ENCODE measurements at places on chromosomes 5 and 9.
A peak's percentile ranks its signal among the peaks of the same experiment; 100 is the strongest.

DNA sequence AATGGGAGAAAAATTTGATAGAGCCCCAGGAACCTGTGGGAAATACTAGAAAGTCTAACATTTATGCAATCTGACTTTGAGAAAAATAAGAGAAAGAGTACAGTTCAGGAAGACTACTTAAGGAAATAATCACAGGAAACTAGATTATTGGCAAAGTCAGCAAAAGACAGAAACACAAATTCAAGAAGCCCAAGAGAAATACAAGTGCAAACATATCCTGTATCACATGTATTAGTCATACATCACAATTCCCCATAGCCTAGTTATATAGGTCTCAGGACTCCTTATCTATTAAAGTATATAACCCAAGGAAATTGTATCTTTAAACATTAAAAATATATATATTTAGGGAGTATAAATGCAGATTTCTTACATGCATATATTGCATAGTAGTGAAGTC lies 100.8 kb downstream of the HOMER1 start:
- no peak for DNase-seq

- DNase-seq = no peak
These were observed 320.6 kb upstream of the MEF2C start for GRCh38 chr5:89203611-89204010.

DNA sequence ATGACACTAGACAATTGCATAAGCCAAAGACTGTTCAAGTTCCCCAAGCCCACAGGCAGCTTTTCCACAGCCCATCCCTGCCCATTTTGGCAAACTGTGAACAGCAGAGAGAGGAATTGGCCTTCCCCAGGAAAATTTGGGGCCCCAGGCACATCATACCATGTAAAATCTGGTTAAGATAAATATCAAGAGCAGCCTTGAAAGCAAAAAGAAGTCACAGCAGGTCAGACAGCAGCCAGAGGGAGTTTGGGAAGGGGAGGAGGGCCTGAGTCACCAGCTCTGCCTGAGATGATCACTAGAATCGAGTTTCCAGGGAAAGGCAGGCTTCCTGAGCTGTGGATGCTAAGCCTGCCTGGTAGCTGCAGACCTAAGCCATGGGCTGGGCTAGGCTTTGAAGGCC lies 179.2 kb downstream of the RFK start:
- no peak for DNase-seq

DNA sequence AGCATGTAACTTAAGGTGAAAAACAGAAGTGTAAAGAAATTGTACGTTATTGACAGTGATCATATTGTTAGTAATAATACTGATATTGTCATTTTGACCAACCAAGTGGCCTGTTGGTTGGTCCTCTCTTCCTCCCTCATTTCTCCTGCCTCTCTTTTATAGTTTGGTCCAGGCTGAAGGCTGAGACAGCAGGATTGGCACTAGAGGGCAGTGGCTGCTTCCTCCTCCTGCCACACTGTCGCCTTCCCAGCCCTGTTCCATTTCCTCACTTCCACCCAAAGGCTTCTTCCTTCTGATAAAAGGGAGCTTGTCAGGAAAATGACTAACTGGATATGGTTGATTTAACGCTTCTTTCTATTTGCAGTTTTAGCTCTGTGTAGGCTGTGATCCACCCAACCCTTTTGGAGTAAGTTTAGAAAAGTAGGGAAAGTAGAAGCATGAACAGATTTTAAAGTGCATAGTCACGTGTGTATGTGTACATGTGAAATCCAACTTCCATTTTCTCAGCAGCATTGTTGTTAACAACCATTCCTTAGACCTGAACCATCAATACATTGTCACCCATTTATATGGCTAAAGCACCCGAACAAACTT lies 35.6 kb downstream of the PTCD2 start:
- DNase-seq = peak; percentile 7

GRCh38 chr5:1752881-1753280 lies 46.8 kb downstream of the MRPL36 start:
- no peak for DNase-seq

DNA sequence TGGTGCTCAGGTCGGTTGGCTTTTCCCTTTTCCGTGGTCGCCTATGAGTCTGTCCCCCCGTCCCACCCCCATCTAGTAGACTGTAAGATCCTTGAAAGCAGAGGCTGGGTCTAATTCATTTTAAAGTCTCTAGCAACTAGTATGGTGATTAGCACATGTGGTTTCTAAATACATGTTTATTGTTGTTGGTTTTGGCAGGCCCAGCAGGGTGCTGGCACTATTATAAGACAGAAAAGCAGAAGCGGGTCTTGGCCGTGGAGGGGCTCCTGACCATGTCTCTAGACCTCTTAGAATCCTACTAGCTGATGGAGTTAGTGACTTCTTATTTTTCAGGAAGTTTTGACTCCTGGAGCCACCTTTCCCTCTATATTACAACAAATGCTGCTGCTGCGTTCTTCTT lies 61.5 kb upstream of the TNFSF8 start:
- no peak for DNase-seq

- no peak for DNase-seq
These were observed 71.9 kb downstream of the ACTL7B start for GRCh38 chr9:108783731-108784495.

- no peak for DNase-seq
These were observed 81.9 kb downstream of the MAP1B start for GRCh38 chr5:72189146-72189545.

DNA sequence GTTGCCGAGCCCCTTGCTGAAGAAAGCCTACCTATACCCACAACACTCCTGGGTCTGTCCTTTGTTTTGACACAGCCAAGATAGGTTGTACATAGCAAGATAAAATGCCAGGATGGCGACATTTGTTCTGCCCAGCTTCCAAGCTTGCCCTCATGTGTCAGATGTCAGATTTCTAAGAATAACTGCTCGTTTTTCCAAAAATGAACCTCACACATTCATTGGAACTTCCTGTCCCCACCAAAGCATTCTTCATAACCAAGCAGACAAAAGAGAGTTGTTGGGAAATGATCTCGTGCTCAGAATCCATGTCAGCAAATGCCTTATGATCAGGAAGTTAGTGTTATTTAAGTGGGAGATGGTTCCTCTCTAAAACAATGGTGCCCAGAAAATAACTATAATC lies 210.1 kb downstream of the ZNF608 start:
- DNase-seq = no peak

DNA sequence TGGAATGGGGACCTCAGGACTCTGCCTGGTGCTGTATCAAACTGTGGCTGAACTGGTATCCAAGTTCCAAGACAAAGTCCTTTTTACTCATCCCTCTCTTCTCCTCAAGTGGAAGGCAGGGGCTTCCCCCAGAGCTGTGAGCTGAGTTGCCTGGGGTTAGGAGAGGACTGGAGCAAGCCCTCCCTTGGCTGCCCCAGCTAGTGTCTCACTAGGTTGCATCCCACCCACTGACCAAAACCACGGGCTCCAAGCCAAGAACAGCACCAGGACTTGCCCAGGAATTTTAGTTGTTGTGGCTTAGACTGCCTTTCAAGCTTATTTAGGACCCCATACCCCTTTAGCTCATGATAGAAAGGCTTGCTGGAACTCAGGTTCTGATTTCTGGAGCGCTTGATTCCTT lies 158.7 kb upstream of the TNC start:
- DNase-seq = no peak

DNA sequence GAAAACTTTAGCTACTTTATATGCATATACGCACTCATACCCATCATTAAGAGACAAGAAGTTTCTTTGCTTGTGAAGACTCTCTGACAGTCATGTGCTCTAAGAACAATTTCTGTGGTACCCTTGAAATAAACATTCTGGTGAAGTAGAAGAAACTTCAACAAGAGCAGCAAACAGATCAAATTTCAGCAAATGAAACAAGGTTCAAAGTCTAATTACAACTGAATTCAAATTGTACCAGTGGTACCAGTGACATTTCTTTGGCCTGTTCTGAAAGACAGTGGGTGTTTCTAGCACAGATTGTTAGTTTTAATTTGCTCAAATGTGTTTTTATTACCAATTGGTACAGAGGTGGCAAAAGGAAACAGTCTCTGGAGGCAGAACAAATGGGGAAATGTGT lies 391.0 kb downstream of the CHSY3 start:
- DNase-seq = no peak

GRCh38 chr5:126020770-126021169 lies 402.4 kb upstream of the GRAMD2B start:
- DNase-seq = no peak

- no peak for DNase-seq
These were observed 322.5 kb upstream of the IRX4 start for GRCh38 chr5:2205185-2205585.

All from SW480 (cell line).